ENCODE measurements at places on chromosomes 11 and 22.

DNA sequence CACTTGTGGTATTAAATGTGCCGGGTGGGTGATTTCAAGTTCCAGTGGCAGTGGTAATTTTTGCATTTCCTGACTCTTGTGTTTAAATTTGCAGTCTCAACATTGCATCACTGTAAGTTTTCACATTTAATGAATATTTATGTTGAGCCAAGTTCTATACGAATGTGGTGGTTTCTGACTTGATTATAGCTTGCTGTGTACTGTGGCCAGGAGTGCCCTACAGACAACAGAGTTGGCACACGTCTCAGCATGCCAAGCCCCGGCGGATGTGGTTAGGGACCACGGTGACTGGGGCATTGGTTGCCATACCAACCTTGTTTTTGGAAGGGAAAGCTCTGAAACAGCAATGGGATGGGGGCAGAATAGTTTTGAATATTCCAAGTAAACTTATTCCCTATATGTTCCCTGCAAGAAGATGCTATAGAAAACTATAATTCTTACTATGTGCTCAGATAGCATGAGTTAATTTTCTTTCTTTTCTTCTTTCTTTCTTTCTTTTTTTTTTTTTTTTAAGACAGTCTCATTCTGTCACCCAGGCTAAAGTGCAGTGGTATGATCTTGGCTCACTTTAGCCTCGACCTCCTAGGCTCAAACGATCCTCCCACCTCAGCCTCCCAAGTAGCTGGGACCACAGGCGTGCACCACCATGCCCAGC is 16.0 kb downstream of the ZNRF3 start:
- no peak for DNase-seq

DNA sequence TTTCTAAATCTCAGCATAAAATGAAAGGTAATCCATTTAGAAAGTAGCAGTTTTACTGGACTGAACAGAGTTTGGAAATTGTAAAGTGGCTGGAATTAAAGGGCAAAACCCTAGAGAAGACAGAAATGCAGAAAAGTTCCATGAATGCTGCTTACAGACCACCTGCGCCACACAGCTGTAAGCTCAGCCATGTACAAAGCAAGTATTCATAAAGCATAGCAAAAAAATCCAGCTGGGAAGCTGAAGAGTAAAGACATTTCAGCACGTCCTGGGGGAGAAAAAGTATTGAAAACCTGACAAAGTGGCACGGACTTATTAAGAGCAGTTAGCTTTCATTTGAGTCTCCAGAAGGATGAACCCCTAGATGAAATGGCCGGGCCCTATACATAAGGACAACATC is 220.1 kb upstream of the CNTN5 start:
- no peak for DNase-seq

GRCh38 chr11:122556605-122557004 is 98.9 kb upstream of the UBASH3B start:
- DNase-seq, result no peak

- no peak for DNase-seq
Measured at GRCh38 chr11:79691445-79691844, 250.6 kb upstream of the TENM4 start.

GRCh38 chr22:20957102-20957682 is 9.9 kb upstream of the AIFM3 start:
- no peak for DNase-seq

DNA sequence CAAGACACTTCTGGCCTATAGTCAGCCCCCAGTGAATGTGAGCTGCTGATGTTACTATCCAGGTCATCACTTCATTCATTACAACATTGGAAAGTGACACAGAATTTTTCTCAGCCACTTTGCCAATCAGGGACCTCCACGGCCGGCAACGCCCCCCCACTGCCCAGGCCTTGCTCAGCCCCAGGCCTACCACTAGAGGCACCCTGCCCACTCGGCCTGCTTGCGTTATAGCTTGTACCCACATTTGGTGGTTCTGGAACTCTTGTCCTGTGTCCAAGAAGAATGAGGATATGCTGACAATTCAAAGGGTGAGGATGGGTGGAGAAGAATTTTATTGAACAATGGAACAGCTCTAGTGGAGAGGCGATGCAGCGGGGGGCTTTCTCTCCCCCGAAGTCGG is 96.2 kb downstream of the TSPAN18 start:
- no peak for DNase-seq

DNA sequence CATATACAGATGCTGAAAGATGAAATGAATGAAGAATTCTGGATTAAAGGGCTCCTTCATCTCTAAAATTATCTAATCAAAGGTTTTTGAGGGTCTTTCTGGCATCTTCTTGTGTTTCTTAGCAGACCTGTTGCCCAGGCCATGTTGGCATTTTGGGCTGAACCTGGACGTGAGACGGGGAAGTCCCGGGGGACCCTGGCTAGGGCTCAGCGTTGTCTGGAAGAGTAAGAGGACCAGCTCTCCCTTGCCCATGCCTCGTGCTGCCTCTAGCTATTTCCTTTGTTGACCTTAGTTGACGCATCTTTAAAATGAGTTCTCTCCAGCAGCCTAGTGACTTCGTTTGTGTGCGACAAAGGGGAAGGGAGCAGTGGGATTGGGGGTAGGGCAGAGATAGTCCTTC is 152.2 kb downstream of the ST3GAL4 start:
- DNase-seq, result no peak

- no peak for DNase-seq
Measured at GRCh38 chr11:132200353-132200936, 830.0 kb downstream of the NTM start.

DNA sequence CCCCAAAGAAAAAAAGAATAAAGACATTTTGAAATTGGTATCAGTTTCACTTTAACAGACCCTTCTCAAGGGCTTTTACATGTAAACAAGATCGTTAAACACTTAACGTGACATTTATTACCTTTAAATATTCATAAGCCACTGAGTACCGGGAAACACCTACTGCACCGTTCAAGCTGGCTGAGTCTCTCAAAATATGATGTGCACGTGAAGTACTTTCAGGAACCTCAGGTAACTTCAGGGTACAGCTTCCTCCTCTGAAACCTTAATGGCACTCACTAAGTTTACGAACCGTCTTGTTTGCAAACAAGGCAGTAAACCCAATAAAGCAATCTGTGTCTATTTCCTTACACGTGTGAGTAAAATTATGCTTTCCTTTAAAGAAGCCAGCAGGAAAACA is 105.5 kb upstream of the TENM4 start:
- no peak for DNase-seq

- DNase-seq, result no peak
Measured at GRCh38 chr11:100735949-100736675, 49.0 kb downstream of the ARHGAP42 start.

GRCh38 chr11:72613977-72614376 is 60.2 kb downstream of the PDE2A start:
- peak; percentile 60 for DNase-seq

DNA sequence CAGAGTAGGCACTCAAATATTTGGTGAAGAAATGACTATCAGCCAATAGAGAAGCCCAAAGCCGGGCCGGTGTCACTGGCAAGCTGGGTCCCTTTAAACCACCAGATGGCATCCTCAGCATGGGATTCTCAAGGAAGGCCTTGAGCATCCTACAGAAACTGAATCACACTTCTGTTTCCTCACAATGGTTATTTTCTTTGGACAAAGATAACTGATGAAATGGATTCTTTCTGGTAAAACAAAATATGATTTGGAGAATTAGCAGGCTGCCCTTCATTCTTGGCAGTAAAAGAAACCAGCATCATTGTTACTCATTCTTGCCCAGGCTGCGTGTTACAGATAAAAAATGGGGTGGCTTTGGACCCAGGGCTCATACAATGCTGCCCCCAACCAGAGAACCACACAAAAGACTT is 30.3 kb upstream of the ASPHD2 start:
- DNase-seq, result peak; percentile 22

DNA sequence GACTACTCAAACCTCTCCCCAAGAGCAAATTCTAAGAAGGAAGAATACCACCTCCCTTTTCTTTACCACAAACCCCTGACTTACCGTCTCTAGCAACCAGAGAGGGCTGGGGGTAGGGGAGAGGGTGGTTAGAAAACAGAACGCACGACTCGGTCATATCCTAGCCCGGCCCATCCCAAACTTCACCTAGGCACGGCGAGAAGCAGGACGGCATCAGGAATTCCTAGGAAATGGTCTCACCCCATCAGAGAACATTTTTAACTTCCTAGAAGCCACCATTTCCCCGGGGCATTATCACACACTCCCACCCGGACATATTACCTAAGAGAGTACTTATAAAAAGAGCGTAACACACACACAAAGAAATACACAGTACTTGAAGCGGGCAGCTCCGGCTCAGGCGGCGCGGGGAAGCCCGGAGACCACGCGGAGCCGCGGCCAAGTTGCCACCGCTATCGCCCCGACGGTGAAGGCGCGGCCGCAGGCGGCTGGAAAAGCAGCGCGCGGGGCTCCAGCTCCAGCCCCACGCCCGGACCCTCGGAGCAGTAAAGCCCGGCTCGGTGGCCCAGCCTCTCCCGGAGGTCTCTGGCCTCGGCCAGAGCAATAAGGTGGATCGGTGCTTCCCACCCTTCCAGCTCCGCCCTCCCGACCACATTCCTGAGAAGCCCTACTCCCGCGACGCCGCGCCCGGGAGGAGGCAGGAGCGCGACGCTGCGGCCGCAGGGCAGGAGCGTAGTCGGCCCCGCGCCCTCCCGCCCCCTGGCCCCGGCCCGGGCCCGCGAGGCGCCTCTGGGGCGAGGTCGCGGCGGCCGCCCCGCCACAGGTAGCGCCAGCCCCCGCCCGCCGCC is 878 bp downstream of the RRAS2 start:
- DNase-seq, result no peak

- no peak for DNase-seq
Measured at GRCh38 chr22:19111140-19111539, 11.1 kb downstream of the DGCR2 start.

GRCh38 chr22:41216984-41217383 is 11.9 kb downstream of the L3MBTL2 start:
- no peak for DNase-seq

GRCh38 chr11:13875643-13876042 is 86.9 kb upstream of the SPON1 start:
- no peak for DNase-seq

GRCh38 chr11:829176-829846 is 1.6 kb downstream of the CRACR2B start:
- no peak for DNase-seq

DNA sequence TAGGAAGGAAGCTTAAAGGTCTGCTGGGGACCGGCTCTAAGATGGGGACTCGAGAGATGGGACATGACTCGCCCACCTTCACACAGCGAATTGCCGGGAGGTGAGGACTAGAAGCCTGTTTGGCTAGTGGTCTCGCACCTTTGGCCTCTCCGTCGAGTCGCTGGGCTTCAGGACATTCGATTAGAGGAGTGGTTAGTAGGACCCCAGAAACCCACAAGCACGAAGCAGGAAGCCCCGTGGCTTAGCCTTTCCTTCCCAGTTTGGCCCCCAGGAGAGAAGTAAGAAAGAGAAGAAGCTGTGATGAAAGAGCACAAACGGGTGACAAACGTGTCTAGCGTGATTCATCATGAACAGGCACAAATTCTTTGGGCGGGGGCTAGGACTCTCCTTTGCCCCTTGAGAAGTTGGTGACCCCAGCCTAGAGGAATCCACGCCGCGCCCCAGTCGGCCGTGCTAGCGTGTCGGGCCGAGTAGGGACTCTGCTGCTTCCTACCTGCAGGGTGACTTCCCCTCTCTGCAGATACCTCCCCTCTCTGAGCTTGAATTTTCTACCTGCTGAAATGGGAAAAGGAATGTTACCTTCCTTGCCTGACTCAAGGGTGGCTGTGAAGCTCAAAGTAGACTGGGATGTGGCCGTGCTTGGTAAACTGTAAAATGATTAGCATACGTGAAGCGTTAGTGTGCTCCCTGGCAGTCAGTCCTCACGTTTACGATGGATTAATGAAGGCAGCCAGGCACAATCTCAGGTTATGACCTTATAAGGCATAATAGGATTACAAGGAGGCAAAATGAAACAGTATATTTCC is 1.1 kb upstream of the ADM start:
- no peak for DNase-seq

DNA sequence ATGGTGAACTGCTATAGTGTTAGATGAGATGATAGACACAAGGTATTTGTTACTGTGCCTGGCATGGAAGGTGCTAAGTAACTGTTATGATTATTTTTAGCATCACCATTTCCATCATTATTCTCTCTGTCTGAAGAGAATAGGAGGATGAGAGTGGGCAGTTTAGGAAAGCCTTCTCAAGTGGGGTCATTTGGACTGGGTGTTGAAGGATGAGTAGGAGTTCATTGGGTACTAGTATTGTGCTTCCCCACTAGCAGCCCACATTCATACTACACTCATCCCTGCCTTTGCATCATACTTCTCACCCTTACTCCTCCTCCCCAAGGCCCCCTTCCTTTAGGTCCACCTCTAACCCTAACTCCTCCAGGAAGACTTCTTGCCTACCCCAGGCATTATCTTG is 20.6 kb downstream of the MYEOV start:
- DNase-seq, result no peak

GRCh38 chr22:30008401-30008800 is 71.9 kb upstream of the HORMAD2 start:
- DNase-seq, result no peak

GRCh38 chr11:62340269-62340901 is 3.1 kb downstream of the ASRGL1 start:
- no peak for DNase-seq

GRCh38 chr11:22707119-22707899 is 40.9 kb downstream of the GAS2 start:
- no peak for DNase-seq

DNA sequence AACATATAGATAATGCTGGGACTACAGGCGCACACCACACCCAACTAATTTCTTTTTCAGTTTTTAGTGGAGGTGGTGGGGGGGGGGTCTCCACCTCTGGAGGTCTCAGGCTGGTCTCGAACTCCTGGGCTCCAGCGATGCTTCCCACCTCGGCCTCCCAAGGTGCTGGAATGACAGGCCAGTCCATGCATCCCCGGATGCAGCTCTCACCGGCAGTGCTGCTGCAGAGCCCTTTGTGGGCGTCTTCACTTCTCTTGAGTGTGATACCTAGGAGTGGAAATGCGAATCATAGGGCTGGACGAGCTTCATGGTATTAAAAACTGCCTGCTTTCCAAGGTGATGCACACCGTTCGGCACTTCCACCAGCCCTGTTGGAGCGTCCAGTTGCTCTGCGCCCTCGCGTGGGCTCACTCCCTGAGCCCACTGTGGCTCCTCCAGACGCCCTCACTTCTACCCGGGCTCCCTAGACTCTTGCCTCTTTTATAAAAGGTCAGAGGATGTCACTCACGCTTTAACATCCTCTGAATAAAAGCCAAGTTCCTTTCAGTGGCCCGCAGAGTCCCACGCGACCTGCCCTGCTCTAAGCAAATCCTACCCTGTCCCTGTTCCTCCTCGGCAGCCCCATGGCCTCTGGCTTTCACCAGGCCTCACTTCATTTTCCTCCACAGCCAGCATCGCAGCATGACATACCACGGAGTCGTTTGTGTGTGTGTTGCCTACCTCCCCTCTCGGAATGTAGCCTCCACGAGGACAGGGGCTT is 837 bp upstream of the BID start:
- DNase-seq, result no peak

GRCh38 chr11:45512471-45513148 is 152.8 kb downstream of the CHST1 start:
- DNase-seq, result no peak

- DNase-seq, result no peak
Measured at GRCh38 chr22:26432619-26433311, 3.7 kb downstream of the ASPHD2 start.

Measured in GM18507 (cell line).